ENCODE measurements at places on chromosomes 3 and 15. TPM values are rescaled to one million over a fixed set of nuclear protein-coding genes. Genes with fewer than 3 reads are reported as not detected.

Gene CASR
- total RNA-seq, result not detected

Gene NUP210
- 87.7 TPM for total RNA-seq

Gene HTR3E
- total RNA-seq, result not detected

Gene DUOXA2
- not detected for total RNA-seq

Gene ARPIN
- total RNA-seq, result not detected
